Femur (tissue), 1 donor: ENCODE measurements at places on chromosomes 4 and X.
A peak's percentile ranks its signal among the peaks of the same experiment; 100 is the strongest.

DNA sequence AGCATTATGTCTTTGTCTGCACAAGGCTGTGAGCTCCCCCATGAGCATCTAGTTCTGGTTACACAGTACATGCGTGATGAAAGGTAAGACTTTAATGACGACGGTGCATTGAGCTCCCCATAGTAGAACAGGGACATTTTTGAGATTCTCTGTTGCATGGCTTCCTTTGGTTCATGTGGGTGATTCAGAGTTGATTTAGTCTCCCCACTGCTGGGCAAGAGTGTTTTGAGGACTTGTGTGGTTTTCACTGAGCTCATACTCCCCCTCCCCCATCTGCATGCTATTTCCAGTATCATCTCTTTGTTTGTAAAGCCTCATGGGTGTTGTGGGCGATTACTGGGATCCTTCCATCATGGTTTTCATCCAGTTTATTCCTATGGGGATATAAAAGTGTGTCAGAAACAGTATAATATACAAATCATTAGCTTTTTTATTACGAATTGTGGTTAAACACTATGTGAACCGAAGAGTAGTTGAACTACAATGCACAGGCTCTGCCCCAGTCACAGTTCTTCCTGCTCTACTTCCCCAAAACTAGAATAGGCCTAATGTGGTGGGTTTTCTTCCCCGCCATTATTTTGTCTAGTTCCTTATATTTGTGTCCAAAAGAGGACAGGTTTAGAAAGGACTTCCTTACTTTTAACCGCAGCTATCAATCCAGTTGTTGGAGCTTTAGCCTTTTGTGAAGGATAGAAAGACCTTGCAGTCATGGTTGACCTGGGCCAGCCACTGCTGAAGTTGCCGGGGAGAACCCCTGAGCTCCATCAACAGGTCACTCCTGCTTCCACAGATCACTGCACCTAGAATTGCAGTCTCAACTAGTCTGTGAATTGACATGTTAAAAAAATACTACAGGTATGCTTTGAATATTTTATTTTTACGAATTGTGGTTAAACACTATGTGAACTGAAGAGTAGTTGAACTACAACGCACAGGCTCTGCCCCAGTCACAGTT, 30.4 kb downstream of the KIT start:
- DNase-seq = no peak

GRCh38 chr4:114087596-114088230, 108.3 kb upstream of the ARSJ start:
- DNase-seq = no peak

DNA sequence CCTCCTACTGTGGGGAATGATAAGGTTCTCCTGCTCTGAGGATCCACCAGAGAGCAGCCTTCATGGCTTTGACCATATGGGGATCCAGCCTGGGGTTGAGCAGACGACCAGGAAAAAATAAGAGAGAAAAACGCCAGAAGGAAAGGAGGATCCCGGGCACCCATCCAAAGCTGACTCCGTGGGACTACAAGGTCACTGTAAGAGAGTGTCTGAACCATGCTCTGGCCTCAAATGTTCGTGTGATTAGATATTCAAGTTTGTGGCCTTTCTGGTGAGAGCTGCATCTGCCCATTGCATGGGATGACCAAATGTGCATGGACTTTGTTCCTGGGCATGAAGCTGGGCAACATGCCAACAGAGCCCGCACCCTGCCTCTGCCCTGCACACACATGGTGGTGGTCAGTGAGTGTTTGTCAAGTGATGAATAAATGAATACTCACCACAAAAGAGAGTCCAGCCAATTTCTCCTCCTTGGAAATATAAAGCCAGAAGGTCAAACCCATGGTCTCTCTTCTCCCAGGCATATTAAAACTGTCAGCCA, 346.0 kb upstream of the GATB start:
- DNase-seq = no peak

- DNase-seq = no peak
Observed at GRCh38 chr4:175252642-175253041, 334.5 kb downstream of the ADAM29 start.

GRCh38 chrX:30865612-30866011, 23.4 kb downstream of the TAB3 start:
- no peak for DNase-seq

- DNase-seq = no peak
Observed at GRCh38 chr4:55002431-55002830, 123.0 kb downstream of the KDR start.

- no peak for DNase-seq
Observed at GRCh38 chr4:8002525-8003309, 63.1 kb upstream of the AFAP1 start.

GRCh38 chr4:146398404-146398803, 123.3 kb downstream of the SLC10A7 start:
- DNase-seq = no peak

GRCh38 chrX:101785142-101785541, 125.5 kb upstream of the ARMCX2 start:
- DNase-seq = no peak

DNA sequence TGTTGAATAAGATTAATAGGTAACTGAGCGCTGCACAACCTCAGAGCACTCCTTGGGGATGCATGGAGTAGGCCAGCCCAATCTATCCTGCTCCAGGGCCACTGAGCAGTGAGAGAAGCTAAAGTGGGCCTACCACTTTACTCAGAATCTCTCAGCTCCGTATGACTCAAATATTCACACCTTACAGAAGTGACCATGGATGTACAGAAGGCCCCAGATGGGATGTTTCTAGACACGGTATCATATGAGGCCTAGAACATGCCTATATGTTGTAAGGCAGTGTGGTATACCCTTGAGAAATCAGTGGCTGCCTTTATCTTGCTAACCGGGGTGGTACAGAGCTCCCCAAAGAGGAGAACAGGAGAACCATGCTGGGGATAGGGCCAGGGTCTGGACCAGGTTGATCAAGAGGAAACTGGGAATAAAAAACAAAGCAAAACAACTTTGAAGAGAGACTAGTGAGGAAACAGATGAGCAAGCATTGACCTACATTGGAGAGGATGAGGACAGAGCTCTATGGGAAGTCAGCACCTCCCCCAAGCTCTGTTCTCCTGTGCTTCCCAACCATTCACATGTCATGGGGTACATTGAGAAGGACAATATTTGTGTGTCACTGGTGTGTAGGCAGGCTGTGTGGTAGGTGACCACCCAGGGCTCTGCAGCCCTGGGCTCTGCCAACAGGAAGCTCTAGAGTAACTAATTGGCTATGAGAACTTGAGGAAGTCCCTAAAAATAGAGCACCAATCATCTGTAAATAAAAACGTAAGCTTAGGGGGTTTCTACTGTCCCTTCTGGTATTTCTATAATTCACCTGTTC, 31.4 kb downstream of the HOPX start:
- no peak for DNase-seq

GRCh38 chrX:127708155-127708554, 344.0 kb downstream of the ACTRT1 start:
- DNase-seq = no peak

- peak; percentile 61 for DNase-seq
Observed at GRCh38 chrX:9464435-9465371, at the start of gene TBL1X. TSS of gene TBL1X (plus strand) at chrX:9465058. CDS start at chrX:9653587, 188,529 bp downstream.

- no peak for DNase-seq
Observed at GRCh38 chr4:139333046-139333445, 30.8 kb upstream of the NDUFC1 start.

- no peak for DNase-seq
Observed at GRCh38 chr4:139175646-139176301, 1.2 kb downstream of the ELF2 start.

- no peak for DNase-seq
Observed at GRCh38 chrX:103624111-103624510, 4.7 kb upstream of the TCEAL1 start.

- DNase-seq = peak; percentile 83
Observed at GRCh38 chr4:30720021-30720660, at the start of gene PCDH7. TSS of gene PCDH7 (plus strand) at chr4:30720369. CDS start at chr4:30721423, 1,054 bp downstream.

DNA sequence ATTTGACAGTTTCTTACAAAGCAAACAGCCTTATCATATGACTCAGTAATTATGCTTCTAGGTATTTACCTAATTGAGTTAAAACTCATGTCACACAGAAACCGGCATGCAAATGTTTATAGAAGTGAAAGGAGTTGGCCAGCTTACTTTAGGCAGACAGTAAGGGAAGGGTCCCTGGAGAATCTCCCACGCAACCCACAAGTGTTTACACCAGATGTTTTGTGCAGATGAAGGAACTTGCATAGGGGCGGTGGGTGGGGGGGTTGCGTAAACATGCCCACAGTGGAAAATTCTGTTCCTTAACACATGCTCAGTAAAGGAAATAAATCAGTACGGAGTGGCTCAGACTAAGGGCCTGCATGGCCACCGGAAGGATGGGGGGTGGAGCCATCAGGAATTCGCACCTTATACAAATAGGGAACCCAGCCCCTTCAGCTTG, 330.5 kb upstream of the AADAT start:
- peak; percentile 28 for DNase-seq

GRCh38 chrX:2507904-2508627, 7.3 kb upstream of the DHRSX start:
- DNase-seq = no peak

DNA sequence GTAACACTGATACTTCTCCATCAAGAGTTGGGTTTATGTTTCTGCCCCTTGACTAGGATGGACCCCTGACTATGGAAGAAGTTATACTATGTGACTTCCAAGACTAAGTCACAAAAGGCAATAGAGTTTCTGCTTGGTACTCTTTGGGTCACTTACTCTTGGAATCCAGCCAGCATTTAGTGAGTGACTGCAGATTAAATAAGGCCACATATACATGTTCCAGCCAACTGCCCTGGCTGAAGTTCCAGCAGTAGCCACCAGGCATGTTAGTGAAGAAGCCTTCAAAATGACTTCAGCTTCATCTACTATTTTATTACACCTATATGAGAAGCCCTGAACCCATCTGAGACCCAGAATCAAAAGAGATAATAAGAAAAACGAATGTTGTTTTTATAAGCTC, 524.0 kb downstream of the DMD start:
- DNase-seq = no peak

GRCh38 chrX:123215397-123216089, 31.5 kb downstream of the GRIA3 start:
- no peak for DNase-seq

DNA sequence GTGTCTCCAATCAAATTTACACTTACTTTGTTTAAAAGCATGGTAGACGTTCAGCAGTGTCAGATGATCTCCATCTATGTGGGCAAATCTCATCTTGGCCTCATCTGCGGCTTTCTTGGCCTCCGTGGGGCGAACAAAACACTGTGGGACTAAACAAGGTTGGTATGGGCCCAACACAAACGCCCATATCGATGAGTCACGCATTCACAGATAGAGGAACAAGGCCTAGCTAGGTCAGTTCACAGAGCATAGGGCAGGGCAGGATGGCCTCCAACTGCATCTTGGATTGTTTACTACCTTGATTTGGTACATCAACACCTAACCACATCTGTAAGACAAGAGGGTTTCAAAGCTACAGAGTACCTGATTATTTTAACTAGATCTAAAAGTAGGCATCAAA, 47.3 kb downstream of the DHX15 start:
- DNase-seq = no peak

DNA sequence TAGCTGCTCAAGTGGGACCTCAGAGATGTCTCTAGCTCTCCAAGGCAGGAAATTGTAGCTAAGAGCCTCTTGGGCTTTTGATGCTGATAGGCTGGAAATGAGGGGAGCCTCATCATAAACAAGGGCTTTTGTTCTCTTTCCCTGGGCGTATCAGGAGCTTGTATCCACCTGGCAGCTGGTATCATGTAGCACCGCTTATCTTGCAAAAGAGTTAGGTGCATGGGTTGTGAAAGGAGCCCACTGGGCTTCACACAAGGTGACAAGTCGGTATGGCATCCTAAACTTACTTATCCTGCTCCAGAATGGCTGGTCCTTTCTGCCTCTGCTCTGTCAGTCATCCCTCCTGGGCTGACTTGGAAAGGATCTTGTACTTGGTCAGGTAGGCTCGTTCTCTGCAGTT, 565.8 kb downstream of the GRXCR1 start:
- DNase-seq = no peak

GRCh38 chrX:50154429-50154828, 46.4 kb downstream of the AKAP4 start:
- no peak for DNase-seq

GRCh38 chrX:8237718-8238117, 66.7 kb upstream of the VCX2 start:
- no peak for DNase-seq

GRCh38 chr4:3896441-3896840, 130.3 kb downstream of the ADRA2C start:
- DNase-seq = no peak

- DNase-seq = no peak
Observed at GRCh38 chr4:104859601-104860237, 287.0 kb upstream of the TET2 start.

DNA sequence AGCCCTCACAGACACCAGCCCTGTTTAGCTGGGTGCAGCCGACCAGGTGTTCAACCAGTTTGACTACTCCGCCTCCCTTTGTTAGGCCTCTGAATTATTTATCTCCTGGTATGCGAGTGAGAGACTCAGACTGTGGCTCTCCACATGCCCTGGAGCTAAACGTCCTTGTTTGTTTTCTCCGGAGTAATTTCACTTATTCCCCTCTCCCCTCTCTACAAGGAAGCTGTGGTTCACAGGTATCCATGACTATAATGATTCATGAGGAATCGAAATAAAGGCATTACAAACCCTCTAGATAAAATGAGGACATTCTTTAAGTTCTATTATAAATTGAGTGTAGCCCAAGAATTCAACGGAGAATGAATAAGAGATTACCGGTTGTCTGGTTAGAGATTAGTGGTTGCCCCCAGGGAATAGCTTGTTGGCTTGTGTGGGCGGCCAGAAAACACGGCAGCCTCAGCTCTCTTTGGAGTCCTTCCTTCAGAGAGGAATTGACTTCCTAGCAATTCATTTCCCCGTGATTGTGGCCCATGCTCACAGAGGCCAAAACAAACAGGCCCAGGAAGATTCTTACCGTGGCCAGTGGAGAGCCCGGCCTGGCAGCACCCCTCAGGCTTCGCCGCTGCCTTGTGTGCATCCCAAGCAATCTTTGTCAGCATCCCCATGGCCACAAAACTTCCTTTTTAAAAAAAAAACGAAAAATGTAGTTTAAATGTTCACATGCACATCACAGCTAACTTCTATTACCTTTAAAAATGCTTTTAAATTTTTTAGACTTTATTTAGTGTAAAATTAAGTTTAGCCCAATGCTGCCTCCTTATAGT, 60.2 kb upstream of the CBR4 start:
- DNase-seq = peak; percentile 69

DNA sequence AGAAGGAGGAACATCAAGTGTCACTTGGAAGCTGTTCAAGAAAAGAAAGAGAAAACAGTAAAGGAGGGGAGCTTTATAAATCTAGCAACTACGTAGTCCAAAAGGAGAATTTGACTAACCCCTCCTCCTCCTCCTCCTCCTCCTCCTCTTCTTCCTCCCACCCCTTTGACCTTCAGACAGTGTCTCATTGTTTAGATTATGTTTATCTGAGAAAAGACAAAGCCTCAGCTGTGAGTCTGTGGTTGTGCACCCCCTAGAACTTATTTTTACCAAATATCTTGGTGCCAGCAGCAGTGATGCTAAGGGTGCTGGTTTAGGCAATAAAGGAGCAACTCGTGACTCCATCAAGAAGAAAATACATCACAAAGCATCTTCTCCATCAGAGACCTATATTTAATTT, 68.9 kb upstream of the BMP2K start:
- DNase-seq = no peak

- no peak for DNase-seq
Observed at GRCh38 chr4:129821073-129821472, 725.1 kb downstream of the C4orf33 start.
